ENCODE measurements at places on chromosomes 5 and 9.
A peak's percentile ranks its signal among the peaks of the same experiment; 100 is the strongest.

DNA sequence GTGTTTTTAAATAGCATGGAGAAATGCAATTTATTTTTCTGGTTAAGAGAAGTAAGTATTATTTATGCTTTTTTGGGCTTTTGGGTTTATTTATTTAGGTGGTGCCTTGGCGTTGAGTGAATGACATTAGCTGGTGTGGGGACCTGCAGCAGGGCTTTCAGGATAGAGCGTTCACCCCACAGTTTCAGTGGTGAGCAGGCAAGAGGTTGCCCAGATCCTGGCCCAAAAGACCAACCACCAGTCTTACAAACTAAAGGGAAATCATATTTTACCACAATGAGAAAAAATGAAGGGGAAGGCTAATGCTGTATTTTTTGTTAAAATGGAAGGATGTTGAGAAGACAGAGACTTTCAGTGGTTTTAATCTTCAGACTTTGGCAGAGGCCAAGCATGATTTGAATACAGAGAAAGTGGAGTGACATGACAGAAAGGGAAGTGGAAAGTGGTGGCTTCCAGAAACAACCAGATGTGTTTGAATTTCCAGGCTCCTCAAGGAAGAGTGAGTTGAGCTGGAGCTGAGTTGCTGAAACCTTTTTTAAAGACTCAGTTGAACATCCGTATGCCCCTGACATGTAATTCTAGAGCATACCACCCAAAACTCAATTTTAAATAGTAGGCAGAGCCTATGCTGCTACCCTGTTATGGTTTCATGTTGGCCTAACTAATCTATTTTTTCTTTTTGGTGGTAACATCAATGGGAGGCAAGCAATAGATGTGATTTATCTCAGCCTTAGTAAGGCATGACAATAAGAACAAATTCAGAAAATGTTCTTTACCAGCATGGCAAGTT is 94.8 kb downstream of the AOPEP start:
- no peak for DNase-seq

- no peak for DNase-seq
Measured at GRCh38 chr5:103690676-103691075, 128.1 kb upstream of the NUDT12 start.

DNA sequence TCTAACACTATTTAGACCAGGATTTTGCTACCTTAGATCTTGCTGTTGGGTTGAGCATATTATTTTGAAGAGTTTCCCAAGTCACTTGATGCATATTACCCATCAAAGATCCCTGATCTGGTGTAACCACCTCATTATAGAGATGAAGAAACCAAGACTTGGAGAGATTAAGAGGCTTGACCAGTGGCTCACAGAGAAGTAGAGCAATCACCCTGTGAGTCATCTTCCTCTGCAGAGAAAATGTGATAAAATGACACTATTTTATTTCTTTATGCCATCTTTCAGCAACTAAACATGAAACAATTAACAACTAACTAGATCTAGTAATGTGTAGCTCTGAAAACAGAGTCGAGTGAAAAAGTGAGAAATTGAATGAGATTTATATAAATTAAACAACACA is 76.1 kb downstream of the KIF4B start:
- no peak for DNase-seq

DNA sequence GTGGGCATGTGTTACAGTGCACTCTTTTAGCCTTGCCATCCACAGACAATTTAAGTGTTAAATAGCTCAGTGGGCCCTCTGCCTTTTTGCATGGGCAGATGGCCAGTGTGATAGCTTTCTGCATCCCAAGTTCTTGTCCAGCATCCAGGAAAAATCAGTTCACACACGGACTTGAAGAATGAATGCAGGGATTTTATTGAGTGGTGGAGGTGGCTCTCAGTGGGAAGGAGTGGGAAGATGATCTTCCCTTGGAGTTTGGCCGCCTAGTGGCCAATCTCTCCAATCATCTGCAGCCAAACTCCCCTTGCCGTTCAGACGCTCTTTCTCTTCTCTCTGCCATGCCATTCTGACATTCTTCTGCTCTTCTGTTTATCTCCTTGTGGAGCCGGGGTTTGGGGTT is 322.4 kb upstream of the GRAMD2B start:
- DNase-seq: no peak

GRCh38 chr5:153654504-153655200 is 164.2 kb downstream of the GRIA1 start:
- DNase-seq: no peak

DNA sequence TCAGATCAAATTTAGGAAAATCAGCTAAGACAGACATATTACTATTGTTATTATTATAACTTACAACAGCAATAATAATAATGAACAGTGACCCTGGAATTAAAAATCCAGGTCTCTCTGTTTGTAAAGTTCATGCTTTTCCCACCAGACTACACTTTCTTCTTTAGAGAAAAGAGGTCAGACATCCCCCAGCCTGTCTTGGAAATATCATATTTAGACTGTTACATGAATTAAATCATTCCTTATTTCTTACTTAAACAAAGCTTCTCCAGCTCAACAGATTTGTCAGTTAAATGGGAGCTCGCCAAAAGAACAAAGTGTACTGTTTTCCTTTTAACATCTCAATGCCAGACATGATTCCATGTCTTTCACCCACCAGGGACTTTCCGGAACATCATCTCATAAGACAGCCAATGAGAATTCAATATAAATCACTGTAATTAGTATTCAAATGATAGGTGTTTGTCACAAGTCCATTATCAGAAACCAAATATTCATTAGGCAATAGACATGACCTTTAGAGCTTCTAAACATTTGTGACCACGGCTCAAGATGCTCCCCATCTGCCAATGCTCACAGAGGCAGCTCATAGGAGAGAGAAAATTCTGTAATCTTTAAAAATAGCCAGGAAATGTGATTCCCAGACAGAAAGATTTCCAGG is 351.9 kb downstream of the ENC1 start:
- DNase-seq: no peak

GRCh38 chr9:113948891-113949570 is 72.9 kb downstream of the ZNF618 start:
- no peak for DNase-seq

GRCh38 chr9:73116031-73116430 is 35.6 kb upstream of the ANXA1 start:
- DNase-seq: no peak

DNA sequence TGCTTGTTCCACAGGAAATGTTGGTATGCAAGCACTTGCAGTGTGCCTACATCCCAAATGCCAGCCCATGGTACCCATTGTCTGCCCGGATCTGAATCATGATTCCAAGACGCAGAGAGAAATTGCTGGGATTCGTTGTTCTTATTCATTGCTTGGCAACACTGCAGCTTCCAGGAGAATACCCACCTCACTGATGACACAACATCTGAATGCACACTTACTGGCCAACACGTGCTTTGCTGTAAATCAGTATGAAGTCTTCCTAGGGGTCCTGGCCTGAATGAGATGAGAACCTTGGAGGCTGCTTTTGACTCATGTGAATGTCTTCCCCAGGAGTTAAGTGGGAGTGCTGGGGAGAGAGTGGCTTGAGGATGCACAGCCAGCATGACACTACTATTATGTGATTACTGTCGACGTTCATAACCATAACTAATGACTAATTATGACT is 11.6 kb downstream of the SRD5A1 start:
- DNase-seq: no peak

DNA sequence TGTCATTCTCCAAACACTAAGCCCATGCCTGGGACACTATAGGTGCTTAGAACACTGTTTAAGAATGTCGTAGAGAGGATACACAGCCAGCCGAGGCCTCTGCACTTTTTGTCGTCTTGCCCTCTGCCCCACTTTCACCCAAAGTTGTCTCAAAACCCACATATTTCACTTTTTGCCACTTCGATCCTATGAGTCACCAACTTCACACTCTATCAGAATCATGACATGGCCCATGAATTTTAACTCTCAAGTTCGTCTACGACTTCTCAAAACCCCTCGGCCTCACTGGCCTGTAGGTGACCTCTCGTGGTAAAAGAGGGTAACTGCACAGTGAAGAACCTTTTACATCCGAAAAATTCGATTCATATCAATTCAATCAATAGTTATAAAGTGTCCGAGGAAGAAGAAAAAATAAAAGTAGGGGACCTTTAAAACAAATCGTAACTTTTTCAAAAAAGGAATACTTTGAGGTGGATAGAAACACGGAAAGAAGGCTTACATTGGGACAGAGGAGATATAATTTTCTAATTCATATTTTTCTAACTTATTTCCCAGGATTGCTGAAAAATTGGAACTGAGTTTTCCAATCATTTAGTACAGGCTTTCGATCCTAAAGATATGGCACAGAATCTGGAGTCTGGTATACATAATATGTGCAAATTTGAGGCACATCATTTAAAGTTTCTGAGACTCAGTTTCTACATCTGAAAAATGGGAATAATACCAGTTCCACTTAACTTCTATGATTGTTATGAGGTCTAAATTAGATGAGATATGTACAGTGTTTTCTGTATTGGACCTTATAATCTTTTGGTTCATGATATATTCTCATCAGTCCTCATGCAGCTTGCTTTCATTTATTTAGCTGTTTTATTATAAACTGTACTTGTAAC is 122.6 kb downstream of the APBA1 start:
- peak; percentile 54 for DNase-seq

- DNase-seq: peak; percentile 99
Measured at GRCh38 chr9:136885950-136886578, at the start of gene TRAF2. TSS of gene TRAF2 (plus strand) at chr9:136886516. CDS start at chr9:136898741, 12,225 bp downstream.

GRCh38 chr5:112239996-112240395 is 179.1 kb downstream of the EPB41L4A start:
- DNase-seq: no peak

DNA sequence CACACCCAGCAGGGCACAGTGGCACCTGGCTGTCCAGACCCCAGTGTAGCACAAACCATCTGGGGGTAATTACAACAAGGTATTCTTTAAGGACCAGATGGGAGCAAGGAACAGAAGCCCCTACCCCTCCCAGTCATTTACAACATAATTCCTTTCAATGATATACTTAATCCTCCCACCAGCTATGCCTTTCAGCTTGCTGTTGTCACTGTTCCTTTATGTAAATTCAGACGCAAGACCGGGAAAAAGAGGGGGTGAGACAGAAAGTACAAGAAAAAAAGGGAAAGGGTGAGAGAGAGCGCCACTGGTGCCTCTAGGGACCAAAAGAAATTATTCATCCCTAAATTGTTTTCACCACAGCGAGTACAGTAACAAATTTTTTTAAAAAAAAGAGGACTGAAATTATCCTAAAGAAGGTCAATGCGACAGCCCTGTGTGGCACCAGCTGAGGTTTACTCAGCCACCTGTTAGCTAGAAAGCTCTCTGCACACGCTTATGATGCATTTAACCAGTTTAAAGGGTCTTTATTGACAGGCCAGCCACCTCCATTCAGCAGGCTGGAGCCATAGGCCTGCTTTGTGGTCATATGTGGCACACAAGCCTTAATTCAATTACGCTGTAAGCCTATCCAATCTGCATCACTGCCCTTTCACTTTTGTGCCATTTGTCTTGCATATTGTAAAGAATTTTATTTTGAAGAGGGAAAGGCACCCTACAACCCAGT is 210.2 kb upstream of the ISL1 start:
- no peak for DNase-seq

DNA sequence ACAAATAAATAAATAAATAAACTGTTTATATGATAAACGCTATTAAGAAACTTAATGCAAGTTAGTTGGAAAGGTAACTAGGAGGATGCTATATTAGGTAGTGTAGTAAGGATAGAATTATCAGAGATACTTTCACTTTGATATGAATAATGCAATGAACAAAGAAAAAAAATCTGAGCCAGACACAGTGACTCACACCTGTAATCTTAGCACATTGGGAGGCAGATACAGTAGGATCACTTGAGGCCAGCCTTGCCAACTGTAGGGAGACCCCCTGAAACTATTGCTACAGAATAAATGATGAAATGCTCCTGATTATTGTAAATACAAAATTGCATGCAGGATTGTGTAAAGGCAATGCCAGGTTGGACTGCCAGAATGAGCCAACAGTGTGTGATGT is 109.2 kb downstream of the ANXA2R start:
- no peak for DNase-seq

DNA sequence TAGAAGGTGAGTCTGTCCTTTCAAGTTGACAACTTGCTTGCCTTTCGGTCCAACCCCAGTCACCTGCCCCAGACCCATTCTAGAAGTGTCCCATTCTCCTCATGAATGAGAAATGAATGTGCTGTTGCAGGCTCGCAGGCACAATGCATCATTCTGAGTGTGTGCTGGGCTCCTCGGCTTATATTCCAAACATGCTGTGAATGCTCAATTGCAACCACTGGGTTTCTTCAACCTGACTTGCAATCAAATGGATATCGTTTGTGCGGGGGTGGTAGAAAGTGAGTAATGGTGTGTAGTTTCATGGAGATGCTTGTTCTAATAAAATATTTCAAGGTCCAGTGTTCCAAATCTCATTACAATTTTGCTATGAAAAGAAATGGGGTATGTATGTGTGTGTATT is 256.6 kb upstream of the IL12B start:
- DNase-seq: no peak

- no peak for DNase-seq
Measured at GRCh38 chr9:79377339-79377855, 194.4 kb upstream of the TLE4 start.

DNA sequence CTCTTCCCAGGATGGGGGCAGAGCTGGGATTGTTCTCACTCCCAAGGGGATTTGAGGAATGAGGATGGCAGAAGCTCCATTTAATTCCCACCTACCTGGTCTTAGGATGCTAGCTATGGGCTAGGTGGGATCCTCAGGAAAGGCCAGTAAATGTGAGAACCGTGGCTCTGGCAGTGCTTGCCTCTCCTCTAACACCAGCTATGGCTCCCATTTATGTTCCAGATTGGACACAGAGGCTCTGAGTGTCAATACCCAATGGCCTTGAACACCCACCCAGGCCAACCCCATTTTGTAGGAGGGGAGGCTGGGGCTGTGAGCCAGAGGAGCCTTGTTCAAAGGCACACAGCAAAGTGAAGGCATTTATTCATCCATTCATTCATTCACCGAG is 10.2 kb upstream of the DAB2IP start:
- DNase-seq: no peak

GRCh38 chr5:41789434-41789833 is 80.8 kb downstream of the OXCT1 start:
- DNase-seq: no peak

GRCh38 chr5:173941758-173942401 is 47.1 kb upstream of the C5orf47 start:
- DNase-seq: no peak

DNA sequence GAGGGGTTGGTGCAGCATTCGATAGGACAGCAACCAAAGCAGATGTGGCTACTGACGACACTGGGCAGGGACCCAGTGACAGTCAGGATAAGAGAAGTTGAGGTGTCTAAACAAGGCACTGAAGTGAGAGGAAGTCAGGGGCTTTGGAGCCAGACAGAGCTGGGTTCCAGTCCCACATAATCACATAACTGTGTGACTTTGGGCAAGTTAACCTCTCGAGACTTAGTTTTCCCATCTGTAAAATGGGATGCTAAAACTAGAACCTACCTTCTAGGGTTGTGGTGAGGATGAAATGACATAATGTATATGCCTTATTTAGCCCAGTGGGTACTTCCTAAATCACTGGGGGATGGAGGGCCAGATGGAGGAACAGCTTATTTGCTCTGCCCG is 3.1 kb downstream of the ANGPTL2 start:
- no peak for DNase-seq

GRCh38 chr5:88665750-88666215 is 217.2 kb downstream of the MEF2C start:
- DNase-seq: no peak

All from LoVo (cell line).